NCI-H345 (cell line): ENCODE measurements at places on chromosomes 1 and 21.

GRCh38 chr21:44831227-44831860 lies 13.5 kb upstream of the SUMO3 start:
- DNase-seq = no peak

DNA sequence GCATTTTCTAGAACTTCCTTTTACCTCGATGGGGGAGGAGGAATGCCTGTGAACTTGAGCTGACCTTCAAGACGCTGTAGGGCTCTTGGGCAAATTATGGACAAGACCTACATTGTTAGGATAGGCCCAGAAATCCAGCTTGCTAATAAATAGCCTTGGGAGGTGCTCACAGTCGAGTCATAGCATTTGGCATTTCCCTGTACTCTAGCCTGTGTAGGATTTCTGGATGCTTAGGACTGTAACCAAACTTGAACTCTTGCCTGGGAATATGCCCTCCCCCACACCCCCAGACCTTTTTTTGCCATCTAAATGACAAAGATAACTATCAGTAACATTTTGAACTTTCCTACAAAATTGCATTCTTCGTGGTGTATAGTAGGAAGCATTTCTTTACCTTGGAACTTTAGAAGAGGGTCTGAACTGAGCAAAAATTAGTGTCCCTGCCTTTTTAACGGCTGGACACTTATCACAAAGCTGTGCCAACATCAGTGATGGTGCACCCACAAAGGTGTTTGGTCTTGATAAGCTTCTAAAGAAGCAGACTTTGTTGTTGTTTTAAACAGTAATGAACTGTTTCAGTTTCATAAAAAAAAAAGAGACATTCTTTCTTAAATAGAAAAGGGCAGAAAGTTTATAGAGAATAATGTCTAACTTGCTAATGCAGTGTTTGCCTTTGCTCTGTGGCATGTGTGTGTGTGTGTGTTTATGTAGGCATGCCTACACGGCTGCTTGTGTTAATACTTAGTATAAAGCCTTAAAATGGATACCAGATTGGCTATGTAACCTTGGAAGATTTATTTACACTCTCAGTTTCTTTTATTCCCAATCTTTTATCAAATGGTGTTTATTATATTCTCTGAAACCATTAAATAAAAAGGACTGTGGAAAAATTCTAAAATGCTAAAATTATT lies 88.2 kb downstream of the NFIA start:
- no peak for DNase-seq

- DNase-seq = no peak
These were observed 146.7 kb upstream of the HMGB4 start for GRCh38 chr1:33716976-33717688.

DNA sequence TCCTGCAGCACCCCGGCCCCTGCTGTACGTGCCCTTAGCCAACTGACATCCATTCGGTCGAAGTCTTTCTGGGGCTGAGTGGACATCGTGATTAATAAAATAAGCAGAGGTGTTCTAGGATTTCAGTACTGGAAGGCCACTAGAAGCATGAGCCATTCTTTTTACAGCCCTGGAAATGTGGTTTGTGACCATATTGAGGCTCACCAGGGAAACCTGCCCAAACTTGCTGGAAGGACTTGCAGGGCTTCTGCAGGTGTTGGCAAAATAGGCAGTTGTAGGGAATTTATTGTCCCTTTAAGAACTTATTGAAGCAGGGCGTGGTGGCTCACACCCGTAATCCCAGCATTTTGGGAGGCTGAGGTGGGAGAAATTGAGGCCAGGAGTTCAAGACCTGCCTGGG lies 80.8 kb downstream of the DOP1B start:
- peak; percentile 1 for DNase-seq

GRCh38 chr1:165886983-165887382 lies 59.6 kb downstream of the UCK2 start:
- DNase-seq = no peak

DNA sequence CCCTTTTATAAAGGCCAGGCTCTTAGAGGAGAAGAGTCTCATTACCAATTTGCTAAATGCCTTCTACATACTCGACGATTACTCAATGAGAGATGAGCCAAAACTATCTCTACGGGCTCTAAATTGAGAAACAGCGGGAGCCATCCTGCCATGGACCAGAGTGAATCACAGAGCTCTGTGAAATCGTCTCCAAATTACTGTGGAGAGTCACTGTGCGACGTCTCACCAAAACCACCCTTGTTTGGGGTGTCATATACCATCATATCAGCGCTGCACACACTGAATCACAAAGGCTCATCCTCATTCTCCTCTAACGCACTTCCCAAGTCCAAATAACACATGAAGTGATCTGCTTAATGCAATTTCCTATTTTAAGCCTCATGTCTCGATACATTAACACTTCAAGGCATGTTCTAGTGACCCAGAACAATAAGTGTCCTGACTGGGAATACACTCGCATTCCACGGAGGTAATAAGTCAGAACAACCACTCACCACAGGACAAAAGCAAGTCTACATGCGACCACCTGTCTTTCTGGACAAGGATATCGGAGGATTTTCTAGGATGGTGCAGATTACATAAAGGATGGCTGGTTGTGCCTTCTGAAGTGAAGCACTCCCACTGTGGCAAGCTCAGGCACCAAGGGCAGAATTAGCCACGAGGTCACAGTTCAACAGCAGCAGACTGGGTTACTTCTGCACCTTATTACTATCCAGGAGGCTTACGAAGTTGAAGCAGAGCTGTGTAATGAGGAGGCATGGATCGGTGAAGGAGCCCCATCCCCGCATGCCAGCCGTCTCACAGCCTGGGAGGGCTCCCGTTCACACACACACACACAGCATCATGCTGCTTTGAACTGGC lies 44.3 kb downstream of the NID1 start:
- DNase-seq = no peak

GRCh38 chr1:56975446-56975845 lies 9.6 kb upstream of the C8B start:
- no peak for DNase-seq

DNA sequence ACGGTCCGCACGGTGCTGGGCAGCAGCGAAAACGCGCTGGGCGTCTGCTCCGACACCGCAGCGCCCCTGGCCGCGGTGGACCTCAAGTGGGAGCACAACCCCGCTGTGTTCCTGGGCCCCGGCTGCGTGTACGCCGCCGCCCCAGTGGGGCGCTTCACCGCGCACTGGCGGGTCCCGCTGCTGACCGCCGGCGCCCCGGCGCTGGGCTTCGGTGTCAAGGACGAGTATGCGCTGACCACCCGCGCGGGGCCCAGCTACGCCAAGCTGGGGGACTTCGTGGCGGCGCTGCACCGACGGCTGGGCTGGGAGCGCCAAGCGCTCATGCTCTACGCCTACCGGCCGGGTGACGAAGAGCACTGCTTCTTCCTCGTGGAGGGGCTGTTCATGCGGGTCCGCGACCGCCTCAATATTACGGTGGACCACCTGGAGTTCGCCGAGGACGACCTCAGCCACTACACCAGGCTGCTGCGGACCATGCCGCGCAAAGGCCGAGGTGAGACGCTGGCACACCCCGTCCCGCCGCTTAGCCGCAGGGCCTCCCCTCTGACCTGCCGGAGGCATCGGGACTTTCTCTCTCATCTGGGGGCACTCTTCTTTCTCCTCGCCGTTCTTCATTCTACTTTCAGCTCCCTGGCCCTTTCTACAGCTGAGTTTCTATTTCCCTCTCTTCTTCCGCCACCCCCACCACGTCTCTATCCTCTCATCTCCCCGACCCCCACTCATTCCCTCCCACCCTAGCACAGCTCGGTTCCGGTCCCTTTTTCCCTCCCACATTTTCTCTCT lies 1.0 kb downstream of the NPR1 start:
- no peak for DNase-seq

DNA sequence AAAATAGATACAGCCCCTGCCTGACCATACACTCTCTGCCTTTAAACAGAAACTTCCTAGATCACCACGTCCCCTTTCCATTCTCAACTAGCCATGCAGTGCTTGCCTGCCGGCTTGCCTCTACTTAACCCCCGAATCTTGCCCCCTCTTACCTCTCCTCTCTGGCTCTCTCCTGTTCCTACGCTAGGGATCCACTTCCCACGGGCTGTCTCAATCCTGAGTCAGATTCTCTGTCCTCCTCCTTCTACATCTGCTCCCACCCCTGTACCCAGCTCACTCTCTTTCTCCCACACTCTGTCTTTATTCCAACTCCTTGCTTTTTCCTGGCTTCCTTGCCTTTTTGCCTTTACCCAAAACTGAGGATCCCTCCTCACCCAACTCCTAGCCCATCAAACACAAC lies 29.3 kb downstream of the ATF3 start:
- DNase-seq = no peak
